ENCODE measurements at places on chromosomes 13 and 19.

- DNase-seq: no peak
These were observed 2.3 kb downstream of the UPF1 start for GRCh38 chr19:18833849-18834643.

- no peak for DNase-seq
These were observed 247.3 kb downstream of the KCTD12 start for GRCh38 chr13:76638882-76639281.

GRCh38 chr13:65756071-65756671 lies 1474.0 kb downstream of the PCDH9 start:
- no peak for DNase-seq

DNA sequence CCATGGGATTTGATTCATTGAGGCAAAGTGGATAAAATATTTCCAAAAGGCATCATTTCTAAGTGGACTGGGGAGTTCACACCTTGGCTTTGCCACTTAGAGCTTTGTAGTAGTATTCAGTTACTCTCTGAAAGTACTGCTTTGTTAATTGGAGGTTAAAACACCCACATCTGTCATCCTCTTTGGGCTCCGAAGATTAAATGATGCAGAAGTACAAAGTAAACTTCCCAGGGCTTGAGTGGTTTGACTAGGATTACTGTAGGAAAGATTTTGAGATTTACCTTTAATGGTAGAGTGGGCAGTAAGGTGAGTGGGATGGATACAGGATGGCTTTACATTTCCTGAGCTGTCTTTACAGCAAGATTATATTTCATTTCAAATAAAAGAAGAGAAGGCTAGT lies 42.4 kb downstream of the WASF3 start:
- no peak for DNase-seq

GRCh38 chr13:84810781-84811180 lies 928.5 kb upstream of the SLITRK1 start:
- no peak for DNase-seq

DNA sequence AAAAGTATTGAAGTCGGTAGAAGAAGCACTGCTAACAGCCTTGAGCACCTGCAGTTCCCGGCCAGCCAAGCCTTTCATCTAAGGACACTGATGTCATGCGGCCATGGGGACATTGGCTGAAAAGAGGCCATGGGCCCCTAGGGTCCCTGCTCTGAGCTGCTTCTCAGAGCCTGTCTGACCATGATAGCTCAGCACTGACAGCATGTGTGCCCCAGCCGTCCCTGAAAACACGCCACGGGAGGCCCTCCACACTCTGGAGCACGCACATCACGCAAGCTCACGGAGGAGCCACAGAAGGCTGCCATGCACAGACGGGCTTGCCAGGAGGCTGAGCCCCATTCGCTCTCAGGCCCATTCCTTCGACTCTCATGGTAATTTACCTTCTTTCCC lies 51.8 kb downstream of the MLLT1 start:
- DNase-seq: no peak

DNA sequence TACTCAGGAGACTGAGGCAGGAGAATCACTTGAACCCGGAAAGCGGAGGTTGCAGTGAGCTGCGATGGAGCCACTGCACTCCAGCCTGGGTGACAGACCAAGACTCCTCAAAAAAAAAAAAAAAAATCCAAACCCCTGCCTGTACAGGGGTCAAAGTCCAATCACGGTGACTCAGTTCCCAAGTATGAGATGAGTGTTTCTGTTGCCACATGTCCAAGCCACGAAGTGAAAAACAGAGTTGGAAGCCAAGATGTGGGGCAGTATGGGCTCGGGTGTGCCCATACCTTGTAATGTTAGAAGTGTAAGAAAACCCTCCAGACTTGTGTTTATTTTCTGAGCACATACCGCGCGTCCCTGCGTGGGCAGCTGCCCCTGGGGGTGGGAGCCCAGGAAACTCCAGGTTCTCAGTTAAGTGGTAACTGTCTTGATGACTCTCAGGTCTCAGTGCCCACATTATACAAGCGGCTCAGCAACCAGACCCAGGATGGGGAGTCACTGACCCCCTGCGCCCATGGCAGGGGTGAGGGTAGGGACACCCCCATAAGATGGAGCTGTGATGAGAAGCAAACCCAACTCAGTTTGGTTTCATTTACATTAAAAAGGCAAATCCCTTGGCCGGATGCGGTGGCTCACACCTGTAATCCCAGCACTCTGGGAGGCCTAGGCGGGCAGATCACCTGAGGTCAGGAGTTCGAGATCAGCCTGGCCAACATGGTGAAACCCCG lies 1.2 kb upstream of the GPX4 start:
- DNase-seq: peak; percentile 76

GRCh38 chr13:113837560-113838355 lies 26.1 kb downstream of the GAS6 start:
- no peak for DNase-seq

- DNase-seq: no peak
These were observed 46.8 kb downstream of the ARHGEF7 start for GRCh38 chr13:111161601-111162600.

- no peak for DNase-seq
These were observed 186.2 kb downstream of the EFNB2 start for GRCh38 chr13:106349080-106349931.

GRCh38 chr19:4636151-4636717 lies 3.1 kb upstream of the TNFAIP8L1 start:
- peak; percentile 61 for DNase-seq

DNA sequence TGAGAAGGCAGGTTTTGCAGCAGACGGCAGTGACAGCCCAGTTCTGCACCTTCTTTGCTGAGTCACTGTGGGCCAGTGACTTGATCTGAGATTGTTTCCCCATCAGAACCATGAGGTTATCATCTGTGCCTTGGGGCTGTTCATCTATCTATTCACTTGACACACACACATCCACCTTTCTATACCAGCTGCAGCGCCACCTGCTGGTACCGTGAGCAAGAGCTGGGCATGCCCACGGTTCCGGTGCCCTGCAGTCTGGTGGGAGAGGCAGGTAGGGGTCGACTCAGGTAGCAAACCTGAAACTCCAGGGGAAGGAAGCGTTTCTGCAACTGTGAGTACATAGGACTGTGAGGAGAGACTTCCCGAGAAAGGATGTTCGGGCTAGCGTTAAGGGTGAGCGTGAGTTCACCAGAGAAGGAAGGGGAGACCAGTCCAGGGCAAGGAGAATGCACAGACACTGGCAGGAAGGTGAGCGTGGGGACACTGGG lies 7.5 kb upstream of the LIN7B start:
- peak; percentile 31 for DNase-seq

DNA sequence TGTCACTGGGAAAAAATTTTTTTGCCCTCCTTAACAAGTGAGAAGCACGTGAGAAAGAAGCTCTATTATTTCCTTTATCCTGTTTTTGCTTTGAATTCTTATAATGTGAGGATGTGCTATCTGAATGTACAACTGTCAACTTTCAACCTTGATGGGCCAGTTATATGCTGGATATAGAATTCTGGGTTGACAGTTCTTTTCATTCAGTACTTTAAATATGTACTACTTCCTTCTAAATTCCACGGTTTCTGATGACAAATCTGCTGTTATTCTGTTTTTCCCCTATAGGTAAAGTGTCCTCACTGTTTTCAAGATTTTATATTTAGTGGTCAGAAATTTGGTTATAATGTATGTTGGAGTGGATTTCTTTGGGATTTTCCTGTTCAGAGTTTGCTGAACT lies 29.9 kb downstream of the ZDHHC20 start:
- no peak for DNase-seq

GRCh38 chr19:33569821-33570220 lies 48.2 kb upstream of the PEPD start:
- DNase-seq: no peak

GRCh38 chr13:50123002-50123401 lies 107.8 kb downstream of the KCNRG start:
- DNase-seq: no peak

- no peak for DNase-seq
These were observed 12.9 kb downstream of the COL4A2 start for GRCh38 chr13:110319774-110320509.

GRCh38 chr13:97522243-97522642 lies 88.3 kb downstream of the RAP2A start:
- DNase-seq: no peak

DNA sequence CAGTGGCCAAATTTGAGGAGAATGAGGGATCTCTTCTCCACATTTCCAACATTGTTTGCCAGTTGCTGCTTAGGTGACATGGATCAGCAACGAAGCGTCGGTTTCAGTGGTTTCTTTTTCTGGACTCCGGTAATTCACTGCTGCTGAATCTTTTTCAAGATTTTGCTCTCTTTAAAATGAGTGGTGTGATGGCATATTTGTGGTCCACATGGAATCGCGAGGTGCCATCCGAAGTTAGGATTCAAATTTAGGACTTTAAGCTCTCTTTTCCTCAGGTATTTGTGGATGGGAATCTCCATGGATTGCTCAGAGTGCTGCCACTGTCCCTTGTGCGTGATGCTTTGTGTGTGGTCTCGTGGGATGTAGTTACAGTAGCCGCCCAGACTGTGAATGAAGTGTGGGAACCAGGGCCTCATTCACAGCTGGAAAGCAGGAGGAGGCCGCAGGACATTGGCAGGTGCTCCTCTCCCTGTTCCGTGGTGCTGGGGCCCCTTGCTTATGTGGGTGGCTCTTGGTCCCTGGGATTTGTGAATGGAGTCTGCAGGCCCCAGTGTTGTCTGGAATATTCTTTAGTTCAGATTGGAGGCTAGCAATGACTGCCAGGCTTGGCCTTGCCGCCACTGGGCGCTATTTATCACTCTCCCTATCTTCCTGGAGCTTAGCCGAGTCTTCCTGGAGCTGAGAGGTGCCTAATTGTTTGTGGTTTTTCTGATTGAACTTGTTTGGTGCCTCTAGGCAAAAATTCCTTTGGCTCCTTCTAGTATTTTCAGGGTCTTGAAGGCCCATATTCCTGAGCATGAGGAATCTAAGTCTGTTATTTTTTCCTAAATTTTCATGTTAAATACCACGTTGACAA lies 1.5 kb downstream of the ILF3 start:
- DNase-seq: no peak

GRCh38 chr13:99506634-99507033 lies 5.4 kb downstream of the TM9SF2 start:
- DNase-seq: peak; percentile 72

DNA sequence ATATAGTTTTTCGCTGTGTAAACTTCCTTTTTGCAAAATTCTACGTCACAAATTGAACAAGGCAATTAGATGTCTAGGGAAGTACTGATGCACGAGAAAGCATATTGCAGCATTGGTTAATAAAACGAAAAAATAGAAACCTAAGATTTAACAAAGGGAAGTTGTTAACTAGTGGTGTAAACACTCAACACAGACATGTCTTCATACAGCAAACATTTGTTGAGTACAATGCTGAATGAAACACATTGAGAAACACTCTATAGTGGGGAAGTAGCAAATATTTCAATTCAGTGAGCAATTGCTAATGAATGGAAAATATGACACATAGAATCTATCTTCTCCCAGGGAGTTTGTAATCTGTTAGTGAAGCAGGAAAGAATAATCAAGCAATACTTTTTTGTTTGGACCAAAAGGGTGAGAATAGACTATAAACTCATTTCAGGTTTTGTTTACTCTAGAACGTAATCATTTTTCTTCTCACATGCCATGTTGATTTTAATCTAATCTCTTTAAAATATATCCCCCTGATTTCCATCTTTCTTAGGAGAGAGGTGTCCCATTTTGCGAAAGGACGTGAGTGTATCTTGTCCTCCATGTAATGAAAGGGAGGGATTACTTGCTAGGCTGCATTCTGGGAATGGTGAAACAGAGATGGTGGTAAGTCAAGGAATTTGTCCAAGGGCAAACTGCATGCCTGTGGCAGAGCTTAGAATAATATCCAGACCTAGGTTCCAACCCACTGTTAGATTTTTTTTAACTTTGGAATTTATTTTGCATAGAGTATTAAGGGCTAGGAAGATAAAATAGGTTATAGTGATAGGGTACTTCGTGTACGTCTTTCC lies 1.7 kb upstream of the ANKRD10 start:
- DNase-seq: peak; percentile 94

- peak; percentile 84 for DNase-seq
These were observed 14.0 kb downstream of the MOB3A start for GRCh38 chr19:2081873-2082810.

GRCh38 chr13:61495648-61496047 lies 80.0 kb upstream of the PCDH20 start:
- no peak for DNase-seq

- DNase-seq: no peak
These were observed 223.8 kb upstream of the TMTC4 start for GRCh38 chr13:100898431-100898830.

DNA sequence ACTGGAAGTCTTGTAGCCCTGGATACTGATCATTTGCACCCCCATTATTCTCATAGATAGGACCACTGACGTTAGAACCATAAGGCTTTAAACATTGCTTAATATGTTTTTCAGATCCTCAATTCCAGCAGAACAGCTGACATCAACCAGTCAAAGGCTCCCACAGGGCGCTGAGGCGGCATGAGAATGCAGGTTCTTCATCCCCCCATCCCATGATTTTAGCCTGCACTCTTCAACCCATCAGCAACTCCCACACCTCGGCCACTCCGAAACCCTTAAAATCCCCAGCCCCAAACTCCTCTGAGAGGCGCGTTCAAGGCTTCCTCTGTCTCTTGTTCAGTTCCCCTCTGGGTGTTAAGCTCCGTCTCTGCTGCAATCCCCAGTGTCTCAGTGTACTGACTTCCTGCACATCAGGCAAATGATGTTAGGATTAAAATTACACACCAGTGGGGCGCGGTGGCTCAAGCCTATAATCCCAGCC lies 24.3 kb upstream of the LAMP1 start:
- DNase-seq: peak; percentile 77

DNA sequence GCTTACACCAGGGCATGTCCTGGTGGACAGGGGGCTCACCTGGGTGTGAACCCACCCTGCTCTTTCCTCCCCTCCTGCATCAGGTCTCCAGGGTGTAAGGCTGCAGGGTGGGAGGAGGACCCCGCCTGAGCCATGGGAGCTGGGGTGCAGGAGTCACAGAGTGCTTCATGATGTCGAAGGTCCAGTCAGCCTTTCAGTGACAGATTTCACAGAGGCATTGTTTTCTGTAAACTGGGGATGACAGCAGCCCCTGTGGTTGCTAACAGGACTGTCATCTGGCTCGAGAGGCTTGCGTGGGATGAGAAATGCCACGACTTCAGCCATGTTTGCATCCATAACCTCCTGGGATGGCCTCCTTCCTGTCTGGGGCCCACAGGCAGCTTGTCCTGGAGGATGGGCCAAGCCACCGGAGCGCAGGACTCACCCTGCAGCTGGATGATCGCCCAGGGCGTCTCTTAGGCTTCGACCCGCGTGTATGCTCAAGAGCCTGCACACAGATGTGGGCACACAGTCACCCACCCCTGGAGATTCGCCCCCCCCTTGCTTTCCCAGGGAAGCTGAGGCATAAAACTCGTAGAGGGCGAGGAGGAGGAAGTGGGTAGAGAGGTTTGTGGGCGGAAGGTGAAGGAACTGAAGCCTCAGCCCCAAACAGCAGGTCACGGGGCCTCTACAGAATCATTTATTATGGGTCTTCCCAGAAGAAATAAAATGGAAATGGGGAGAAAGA lies 4.9 kb downstream of the NANOS3 start:
- peak; percentile 67 for DNase-seq

- DNase-seq: no peak
These were observed 30.4 kb upstream of the SPACA7 start for GRCh38 chr13:112345826-112346172.

Data from CD14-positive monocyte (primary cell).